ENCODE measurements at places on chromosomes 3 and 15.

GRCh38 chr3:112530573-112530972 is 31.2 kb downstream of the ATG3 start:
- no peak for DNase-seq

DNA sequence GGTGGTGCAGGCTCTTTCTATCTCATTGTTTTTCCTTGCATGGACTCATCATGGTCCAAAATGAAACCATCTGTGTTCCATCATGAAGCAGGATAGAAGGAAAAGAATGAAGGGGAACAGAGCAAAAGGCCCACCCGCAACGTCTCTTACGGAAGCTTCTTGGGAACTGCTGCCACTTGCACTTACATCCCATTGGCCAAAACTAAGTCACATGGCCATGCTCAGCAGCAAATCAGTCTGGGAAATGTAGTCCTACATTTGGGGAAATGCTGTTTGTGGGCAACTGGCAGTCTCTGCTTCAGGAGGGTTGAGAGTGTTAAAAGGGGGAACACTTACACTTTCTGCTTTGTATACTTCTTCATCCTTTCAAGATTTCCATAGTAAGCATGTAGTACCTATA is 191.6 kb downstream of the SV2B start:
- no peak for DNase-seq

DNA sequence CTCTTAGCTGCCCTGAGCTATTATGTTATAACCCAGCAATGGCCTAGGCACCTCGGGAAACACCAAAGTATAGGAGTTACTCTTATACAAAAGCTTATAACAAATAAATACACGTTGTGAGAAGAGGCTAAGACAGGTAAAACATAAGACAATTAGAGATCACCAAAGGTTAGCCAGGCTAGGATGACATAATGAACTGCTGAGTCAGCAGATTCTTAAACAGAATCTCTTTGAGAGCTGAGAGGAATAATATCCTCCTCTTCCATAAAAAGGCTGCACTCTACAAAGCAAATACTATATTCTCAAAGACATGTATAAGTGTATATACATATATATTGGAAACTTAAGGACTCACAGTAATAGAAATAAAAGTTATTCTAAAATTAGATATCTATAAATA is 37.2 kb downstream of the GOLIM4 start:
- no peak for DNase-seq

GRCh38 chr3:195768414-195768813 is 43.3 kb downstream of the MUC4 start:
- no peak for DNase-seq

- DNase-seq, result no peak
Observed at GRCh38 chr3:195226900-195227447, 44.0 kb downstream of the XXYLT1 start.

DNA sequence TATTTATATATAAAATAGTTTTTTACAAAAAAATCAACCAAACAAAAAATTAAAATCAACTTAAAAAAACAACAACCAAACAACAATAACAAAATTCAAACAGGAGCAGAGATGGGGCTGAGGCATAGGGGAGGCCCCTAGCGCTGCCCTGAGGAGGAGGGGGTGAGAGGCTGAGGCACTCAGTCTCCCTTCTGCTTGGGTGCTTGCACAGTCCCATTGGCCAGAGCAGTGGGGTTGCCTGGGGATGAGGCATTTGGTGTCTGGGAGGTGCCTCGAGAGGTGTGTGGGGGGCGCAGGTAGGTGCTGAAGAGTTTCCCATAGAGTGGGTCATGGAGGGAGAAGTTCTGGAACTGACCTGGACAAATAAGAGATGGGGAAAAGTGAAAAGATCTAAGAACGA is 8.0 kb downstream of the LPCAT4 start:
- DNase-seq, result no peak

DNA sequence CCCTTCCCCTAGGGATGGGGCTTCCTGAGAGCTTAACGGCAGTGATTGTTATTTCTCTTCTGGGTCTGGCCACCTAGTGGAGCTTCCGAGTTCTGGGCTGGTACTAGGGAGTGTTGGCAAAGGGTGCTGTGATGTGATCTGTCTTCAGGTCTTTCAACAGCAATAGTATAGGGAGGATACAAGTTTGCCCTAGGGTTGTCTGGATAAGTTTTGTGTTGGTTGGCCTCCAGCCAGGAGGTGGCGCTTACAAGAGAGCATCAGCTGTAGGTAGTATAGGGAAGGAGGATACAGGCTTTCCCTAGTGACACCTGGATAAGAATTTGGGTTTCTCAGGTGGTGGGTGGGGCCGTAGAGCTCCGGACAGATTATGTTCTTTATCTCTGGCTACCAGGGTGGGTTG is 19.2 kb upstream of the CPOX start:
- no peak for DNase-seq

DNA sequence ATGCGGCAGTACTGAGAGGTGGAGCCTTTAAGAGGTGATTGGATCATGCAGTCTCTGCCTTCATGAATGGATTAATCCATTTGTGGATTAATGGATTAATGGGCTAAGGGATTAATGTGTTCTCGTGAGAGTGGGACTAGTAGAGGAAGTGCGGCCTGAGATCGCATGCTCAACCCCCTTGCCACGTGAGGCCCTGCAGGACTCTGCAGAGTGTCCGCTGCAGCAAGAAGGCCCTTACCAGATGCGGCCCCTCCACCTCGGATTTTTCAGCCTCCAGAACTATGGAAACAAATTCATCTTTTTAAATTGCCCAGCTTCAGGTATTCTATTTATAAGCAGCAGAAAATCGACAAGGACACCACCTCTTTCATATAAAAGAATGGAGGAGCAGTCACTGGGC is 148.8 kb downstream of the TPRA1 start:
- no peak for DNase-seq

- DNase-seq, result no peak
Observed at GRCh38 chr3:189744235-189744634, 113.0 kb downstream of the TP63 start.

- DNase-seq, result no peak
Observed at GRCh38 chr3:152047465-152047864, 174.0 kb downstream of the SUCNR1 start.

DNA sequence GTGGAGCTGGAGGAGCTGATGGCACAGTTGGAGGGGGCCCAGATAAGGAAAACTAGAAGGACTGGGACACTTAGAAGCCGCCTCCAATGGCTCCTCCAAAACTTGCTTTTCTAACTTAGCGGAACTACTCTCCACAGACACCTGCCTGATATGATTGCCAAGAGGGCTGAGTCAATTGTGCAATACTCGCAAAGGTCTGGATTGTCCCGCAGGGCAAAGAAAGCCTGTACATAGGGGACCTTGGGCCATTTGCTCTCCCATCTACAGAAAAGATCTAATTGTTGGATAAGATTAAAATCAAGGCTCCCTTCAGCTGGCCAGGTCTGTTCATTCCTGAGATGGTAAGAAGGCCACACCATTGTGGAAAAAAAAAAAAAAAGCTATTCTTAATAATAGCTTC is 69.7 kb upstream of the ATP11B start:
- no peak for DNase-seq

DNA sequence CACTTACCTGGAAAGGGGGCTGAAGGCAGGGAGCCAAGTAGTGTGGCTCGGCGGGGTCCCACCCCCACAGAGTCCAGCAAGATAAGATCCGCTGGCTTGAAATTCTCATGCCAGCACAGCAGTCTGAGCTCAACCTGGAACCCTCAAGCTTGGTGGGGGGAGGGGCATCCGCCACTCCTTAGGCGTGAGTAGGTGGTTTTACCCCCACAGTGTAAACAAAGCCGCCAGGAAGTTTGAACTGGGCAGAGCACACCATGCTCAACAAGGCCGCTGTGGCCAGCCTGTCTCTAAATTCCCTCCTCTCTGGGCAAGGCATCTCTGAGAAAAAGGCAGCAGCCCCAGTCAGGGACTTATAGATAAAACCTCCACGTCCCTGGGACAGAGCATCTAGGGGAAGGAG is 156.3 kb downstream of the KBTBD8 start:
- DNase-seq, result no peak

DNA sequence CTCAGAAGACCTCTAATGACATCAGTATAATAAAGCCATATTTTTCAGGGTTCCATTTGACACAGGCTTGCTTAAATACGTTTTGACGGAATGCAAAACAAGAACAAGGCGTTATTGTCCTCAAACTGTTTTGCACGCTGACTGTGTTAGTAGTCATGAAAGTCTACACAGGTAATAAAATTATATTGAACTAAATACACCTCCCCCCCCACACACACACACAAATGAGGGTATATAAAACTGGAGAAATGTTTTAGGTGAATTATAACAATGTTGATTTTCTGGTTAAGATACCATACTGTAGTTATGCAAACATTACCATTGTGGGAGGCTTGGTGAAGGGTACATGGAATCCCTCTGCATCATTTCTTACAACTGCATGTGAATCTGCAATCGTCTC is 257.1 kb upstream of the ARRDC4 start:
- no peak for DNase-seq

- no peak for DNase-seq
Observed at GRCh38 chr3:114221165-114221880, 16.1 kb downstream of the ZNF80 start.

GRCh38 chr3:175073219-175073905 is 214.2 kb downstream of the NAALADL2 start:
- DNase-seq, result no peak

DNA sequence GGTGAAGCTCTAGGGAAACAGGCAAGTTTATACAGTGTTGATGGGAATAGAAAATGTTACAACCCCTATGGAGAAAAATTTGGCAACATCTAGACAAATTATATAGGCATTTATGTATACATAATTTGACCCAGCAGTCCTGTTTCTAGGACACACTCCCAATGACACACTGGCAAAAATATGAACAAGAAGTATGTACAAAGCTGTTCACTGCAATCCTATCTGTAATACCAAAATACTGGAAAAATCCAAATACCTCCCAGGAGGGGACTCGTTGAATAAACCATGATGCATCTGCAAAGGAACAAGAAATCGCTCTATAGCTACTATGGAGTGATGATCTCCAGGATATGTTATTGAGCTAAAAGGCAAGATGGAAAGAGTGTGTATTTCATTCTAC is 8.5 kb downstream of the BFSP2 start:
- DNase-seq, result no peak

GRCh38 chr3:77045686-77046085 is 5.8 kb downstream of the ROBO2 start:
- DNase-seq, result no peak

- no peak for DNase-seq
Observed at GRCh38 chr3:169710619-169711018, 47.1 kb upstream of the MECOM start.

DNA sequence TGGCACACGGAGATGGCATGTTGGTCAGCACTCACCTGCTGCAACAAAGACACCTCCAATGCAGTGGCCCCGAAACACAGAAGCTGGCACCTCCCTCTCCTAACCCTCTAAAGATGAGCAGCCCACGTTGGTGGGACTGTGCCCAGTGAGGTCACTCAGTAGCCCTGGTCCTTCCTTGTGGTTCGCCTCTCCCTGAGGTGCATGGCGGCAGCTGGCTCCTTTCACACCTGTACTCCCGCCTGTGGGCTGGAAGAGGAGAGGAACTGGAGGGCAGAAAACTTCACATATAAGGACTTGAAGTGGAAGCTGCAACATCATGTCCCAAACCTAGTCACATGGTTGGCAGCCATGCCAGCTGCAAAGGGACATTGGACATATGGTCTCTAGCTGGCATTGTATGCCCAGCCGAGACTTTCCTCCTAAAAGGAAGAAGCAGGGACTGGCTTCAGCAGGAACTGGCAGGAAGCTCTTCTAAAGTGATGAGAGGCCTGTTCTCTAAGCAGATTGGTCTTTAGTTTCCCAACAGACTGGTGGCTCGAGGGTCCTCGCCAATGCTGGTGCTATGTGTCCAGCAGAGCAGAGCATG is 10.8 kb upstream of the C3orf22 start:
- DNase-seq, result no peak

- no peak for DNase-seq
Observed at GRCh38 chr3:9937486-9938238, 4.0 kb downstream of the CRELD1 start.

GRCh38 chr3:77038468-77038929 is 1.4 kb upstream of the ROBO2 start:
- DNase-seq, result peak; percentile 53
